Foreskin keratinocyte (primary cell): ENCODE measurements at places on chromosomes 1 and 21. TPM values are rescaled to one million over a fixed set of nuclear protein-coding genes. Genes with fewer than 3 reads are reported as not detected.
A peak's percentile ranks its signal among the peaks of the same experiment; 100 is the strongest.

- peak; percentile 67 for DNase-seq
These were observed 16.7 kb upstream of the LYST start for GRCh38 chr1:235883261-235883927.

Gene OR2T2
- total RNA-seq, result not detected in 2 replicates

Gene MTF2
- total RNA-seq, result 17.5 and 18.9 TPM in 2 replicates

- no peak for DNase-seq
These were observed 74.3 kb upstream of the PAX7 start for GRCh38 chr1:18556364-18556763.

Gene OR6K3
- not detected in 2 replicates for total RNA-seq

DNA sequence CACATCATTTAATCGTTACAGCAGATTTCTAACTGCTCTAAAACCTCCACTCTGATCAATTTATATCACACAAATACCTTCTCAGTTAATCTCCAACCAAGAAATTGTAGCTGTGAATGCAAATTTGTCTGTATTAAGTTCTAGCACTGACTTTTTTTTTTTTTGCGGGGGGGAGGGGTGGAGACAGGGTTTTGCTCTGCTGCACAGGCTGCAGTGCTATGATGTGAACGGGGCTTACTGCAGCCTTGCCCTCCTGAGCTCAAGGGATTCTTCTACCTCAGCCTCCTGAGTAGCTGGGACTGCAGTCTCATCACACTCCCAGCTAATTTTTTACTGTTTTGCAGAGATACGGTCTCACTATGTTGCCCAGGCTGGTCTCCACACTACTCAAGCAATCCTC lies 163.6 kb downstream of the RERE start:
- DNase-seq, result no peak

DNA sequence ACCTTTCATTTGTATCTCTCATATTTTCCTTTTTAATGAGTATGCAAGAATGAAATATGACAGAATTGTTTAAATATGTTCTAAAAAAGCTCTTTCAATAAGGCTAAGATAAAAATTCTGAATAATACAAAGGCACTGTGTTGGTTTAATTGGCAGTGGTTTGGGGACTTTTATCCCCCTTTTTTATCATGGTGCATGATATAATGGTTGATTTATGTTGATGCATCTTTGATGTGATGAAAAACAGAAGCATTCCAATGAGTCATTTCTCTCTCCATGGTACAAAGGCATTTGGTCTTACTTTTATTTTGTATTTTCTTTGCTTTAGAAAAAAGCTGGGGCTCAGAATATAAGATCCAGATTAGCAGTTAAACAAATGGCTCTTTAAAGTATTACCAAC lies 127.2 kb upstream of the GREM2 start:
- DNase-seq, result no peak

DNA sequence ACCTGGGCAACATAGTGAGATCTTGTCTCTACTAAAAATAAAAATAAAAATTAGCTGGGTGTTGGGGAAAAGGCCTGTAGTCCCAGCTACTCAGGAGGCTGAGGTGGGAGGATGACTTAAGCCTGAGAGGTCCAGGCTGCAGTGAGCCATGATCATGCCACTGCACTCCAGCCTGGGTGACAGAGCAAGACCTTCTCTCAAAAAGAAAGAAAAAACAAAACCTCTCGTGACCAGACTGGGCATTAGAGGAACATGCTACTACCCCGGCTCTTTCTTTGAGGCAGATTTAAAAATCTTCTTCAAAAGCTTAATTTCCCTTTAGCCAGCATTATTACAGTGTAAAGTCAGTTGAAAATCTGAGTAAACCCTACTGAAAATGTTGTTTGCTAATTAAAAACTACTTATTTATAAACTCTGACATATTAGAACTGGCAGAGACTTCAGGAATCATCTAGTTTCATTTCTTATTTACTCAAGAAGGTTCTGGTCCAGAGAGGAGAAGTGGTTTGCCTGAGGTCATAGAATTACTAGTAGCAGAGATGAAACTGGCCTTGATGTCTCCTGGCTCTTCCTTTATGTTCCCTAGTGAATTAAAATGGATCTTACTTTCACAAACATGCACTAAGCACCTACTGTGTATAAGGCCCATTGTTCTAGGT lies 11.6 kb upstream of the ELAVL4 start:
- DNase-seq, result no peak

GRCh38 chr1:87712261-87713010 lies 383.8 kb downstream of the LMO4 start:
- DNase-seq, result peak; percentile 57

- no peak for DNase-seq
These were observed 191.7 kb downstream of the HS2ST1 start for GRCh38 chr1:87106144-87106543.

DNA sequence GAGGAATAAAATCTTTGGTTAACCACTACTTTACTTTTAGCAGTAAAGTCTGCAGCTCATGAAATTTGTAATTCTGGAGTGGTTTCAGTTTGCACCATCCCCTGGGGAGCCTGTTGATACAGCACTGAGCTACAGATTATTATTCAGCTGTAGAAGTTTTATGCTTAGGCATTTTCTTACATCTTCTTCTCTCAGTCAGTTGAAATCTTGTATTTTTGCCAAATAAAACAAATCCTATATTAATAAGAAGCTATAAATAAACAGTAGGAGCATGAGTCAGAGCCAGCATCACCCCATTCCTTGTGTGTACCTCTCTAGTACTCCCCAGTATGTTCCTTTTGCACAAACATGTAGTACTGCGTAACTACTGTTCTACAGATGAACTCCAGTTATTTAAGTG lies 118.9 kb downstream of the ATF6 start:
- peak; percentile 32 for DNase-seq

DNA sequence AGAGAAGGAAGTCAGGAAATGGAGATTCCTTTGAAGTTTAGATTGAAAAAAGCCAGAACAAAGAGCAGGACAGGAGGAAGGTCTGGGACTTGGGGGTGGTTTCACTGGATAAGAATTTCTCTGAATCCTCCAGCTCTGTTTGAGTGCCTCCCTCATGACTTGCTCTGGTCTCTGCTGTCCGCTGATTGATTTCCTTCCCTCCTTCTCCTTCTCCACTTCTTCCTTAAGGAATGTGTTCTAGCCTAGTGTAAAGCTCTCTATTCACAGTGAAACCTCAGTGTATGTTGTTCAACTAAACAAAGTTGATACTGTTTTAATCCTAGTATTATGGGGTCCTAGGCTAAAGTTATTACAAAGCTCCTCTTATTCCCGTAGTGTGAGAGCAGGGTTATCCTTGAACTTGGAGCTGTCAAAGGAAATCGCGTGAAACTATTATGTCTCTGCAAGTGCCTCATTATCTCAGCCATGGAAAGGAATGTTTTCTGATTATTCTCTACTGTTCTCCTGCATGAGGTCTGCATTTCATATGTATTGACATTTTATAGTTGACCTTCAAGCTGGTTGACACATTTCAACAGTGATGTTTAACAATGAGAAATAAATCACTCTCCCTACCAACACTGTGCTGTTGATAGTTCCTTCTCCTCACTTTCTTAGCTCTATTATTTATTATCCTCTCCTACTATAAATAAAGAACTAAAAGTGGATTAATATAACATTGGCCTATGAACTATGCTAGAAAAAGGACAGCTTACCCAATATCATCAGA lies 82.7 kb upstream of the KCTD3 start:
- no peak for DNase-seq

Gene PROX1
- total RNA-seq, result 0.21 and 0.31 TPM in 2 replicates
